ENCODE measurements at places on chromosomes 5 and 9.
A peak's percentile ranks its signal among the peaks of the same experiment; 100 is the strongest.

GRCh38 chr5:58921159-58921558 lies 338.3 kb downstream of the RAB3C start:
- DNase-seq, result no peak

GRCh38 chr5:132456987-132457361 lies 33.6 kb downstream of the IRF1 start:
- DNase-seq, result no peak

- peak; percentile 62 for DNase-seq
These were observed 11.4 kb downstream of the MTAP start for GRCh38 chr9:21813575-21814473.

DNA sequence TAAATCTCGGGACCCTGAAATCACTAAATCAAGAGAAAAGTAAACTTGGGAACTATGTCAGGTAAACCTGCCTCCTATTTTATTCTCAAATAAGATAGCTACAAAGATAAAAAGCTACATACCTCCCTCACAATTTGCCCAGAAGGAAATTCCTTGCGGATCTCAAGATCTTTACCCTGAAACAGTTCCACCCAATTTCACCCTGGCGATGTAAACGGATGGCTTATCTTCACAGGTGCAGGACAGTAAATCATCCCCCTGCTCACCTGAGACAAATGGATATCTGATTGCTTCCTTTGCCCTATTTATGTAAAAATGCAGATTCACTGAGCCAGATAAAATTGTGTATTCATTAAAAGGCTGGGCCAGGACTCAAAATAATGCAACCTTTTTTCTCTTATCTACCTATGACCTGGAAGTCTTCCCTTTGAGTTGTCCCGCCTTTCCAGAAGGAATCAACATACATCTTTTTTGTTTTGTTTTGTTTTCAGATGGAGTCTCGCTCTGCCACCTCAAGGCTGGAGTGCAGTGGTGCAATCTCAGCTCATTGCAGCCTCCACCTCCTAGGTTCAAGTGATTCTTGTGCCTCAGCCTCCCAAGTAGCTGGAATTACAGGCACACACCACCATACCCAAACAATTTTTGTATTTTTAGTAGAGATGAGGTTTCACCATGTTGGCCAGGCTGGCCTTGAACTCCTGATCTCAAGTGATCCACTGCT lies 13.8 kb downstream of the TMEM267 start:
- no peak for DNase-seq

GRCh38 chr5:127400946-127401670 lies 110.5 kb downstream of the MEGF10 start:
- no peak for DNase-seq

DNA sequence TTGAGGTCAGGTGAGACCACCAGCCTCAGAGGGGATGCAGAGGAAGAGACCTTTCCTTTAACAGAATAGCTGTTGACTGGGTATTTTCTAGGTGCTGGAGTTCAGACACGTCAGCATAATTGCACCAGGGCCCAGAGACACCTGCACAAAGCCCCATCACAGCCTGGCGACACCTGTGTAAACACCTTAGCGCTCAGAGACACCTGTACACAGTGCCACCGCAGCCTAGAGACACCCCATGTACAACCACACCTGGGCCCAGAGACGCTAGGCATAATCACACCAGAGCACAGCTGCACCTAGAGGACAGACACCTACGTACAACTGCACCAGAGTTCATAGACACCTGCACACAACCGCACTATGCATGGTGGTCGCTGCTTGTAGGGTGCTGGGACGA lies 1.0 kb downstream of the TRIP13 start:
- no peak for DNase-seq

DNA sequence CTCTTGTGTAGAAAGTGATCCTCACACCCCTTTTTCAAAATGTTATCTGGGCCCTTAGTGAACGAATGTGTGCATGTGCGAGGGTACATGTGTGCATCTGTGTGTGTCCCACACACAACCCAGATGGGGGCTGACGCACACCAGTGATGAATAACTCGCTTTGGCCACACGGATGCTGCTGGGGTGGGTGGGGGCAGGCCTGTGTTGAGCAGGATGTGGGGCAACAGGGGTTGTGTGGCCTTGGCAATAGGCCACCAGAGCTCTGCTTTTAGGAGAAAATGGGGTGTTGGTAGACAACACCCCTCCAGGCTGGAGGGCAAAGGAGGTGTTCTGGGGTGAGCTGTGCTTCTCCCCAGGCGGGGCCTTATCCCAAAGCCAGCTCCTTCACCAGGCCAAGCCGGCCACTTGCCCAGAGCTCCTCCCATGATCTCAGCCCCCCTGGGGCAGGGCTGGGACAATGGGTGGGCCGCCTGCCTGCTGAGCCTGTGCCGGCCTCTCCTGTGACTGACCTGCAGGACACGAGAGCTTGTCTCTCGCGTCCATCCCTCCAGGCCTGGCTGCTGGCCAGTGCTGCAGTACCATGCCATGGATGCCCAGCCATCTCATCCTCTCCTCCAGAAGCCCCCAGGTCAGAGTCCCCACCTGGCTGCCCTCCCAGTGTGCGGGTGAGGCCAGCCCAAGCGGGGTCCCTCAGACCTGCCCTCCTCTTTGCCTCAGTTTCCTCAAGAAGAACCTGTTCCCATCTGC lies 1.7 kb downstream of the DBN1 start:
- no peak for DNase-seq

- DNase-seq, result no peak
These were observed 294.5 kb upstream of the CDH12 start for GRCh38 chr5:23147625-23148024.

DNA sequence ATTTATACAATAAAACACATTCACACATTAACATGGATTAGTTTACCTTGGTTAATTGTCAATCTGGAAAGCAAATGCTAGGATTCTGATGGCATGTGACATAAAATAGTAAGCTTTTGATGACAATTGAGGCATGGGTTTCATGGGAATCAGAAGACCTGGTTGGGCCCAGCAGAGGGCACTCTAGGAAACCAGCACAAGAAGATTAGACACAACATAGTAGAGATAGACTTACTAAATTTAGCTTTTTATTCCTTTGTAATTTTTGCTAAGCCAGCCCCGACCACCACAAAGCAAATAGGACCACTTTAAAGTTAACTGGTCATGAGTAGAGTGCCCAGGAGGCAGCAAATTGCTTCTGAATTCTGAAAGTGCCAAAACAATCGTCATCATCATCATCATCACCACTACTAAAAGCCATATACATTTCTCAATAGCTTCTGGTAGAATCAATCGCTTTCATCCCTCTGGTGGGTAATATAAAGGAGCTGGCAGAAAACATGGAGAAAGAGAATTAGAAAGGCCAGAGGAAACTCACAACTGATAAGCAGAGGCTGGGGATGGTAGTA lies 163.2 kb downstream of the ARRDC3 start:
- peak; percentile 28 for DNase-seq

GRCh38 chr9:129626079-129626624 lies at the start of gene NTMT1:
Gene NTMT1, plus strand, starts transcription at chr9:129626163. Its CDS starts 6,541 bp downstream, at chr9:129632704.
- DNase-seq, result peak; percentile 95

Data from GM20000 (cell line).